ENCODE measurements at places on chromosomes 2 and 18.

DNA sequence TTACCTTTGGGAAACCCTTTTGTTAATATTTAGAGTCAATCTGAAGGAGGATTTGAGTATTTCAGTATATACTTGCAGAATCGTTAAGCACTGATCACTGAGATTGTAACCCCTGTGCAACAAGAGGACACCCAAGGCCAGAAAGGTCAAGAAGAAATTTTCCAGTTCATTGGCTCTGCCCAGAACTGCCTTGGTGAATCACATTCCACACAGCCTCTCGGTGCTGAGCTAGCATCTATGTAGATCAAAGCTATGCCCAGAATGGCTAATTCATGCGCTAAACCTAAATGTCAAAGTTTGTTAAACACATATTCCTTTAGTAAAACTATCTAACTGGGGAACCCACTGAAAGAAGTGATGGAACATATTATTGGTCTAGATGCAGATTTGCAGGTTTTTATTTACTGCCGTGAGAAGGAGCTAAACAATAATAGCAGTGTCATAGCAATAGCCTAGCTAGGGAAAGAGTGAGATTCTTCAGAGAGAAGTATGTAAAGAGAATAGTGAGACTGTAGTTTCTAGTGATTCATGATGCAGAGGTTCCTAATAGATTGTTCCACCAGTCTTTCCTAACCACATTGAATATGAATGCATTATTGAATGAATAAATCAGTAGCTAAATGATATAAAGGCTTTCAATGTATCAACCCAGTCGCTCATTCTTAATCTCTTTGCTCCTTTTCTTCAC lies 423.2 kb upstream of the CRIM1 start:
- no peak for DNase-seq

DNA sequence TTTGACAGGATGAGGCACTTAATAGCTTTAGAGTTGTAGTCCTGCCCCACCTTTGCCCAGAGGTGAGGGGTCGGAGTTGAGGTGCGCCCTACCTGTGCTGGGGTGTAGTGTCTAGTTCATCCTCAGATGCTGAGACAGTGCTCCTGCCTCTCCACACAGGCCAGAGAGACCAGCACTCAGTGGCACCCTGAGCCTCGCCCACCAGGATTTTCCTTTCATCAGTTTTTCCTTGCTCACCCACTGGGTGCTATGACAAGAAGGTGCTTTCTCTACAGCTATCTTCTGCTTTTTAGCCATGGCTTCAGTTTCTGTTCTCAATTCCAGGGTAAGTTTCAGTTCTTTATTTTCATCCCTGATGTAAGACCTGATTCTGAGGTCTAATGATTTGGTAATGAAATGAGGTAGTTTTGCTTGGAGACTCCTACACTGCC lies 16.8 kb upstream of the TMEM131 start:
- no peak for DNase-seq

- no peak for DNase-seq
These were observed 64.1 kb upstream of the RAB6C start for GRCh38 chr2:129915303-129915840.

DNA sequence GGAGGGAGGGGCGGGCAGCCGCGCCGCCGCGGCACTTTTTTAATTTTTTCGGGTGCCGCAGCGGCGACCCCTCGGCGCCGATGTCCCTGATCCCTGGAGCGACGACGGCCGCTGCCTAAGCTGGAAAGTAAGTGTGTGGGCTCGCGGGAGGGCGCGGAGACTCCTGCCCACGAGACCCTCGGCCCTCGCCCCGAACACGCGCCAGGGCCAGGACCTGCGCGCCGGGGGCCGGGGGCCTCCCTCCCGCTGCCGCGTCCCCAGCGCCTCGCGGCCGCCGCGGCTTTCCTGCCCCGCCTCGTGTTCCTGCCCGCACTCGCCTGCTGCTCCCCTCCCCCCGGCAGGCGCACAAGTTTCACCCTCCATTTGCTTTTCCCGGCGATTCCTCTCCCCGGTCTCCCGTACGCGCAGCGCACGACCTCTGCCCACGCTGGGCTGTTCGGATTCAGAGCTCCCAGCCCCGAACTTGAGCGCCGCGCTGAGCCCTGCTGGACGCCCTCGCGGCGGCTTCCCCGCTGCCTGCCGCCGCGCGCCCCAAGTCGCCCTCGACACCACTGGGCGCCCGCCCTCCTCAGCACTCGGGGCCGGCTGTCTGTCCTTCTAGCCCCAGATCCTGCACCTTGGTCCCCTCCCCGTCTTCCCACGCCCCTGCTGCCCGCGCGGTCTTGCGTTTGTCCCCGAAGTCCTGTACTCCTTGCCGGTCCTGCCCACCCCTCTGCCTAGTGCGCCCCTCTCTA lies 507 bp downstream of the PKP4 start:
- DNase-seq = peak; percentile 28

DNA sequence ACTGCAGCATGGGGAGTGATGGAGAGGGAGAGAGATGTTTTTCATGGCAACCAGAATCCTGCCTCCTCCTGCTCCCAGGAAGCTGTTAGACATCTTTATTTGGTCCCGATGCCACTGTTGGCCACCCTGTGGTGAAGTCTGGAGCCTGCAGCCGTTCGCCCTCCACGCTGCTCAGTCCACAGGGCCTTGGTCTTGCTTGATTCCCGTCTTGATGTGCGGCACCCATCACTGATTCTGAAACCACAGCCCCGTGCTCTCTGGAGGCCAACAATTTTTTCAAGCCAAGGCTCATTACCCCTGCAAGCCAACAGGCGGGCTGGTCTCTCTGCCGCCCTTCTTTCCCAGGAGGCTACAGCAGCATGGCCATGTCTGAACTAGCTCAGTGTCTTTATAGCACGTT lies 24.5 kb downstream of the SIGLEC15 start:
- DNase-seq = no peak

GRCh38 chr2:40103590-40103989 lies 324.5 kb upstream of the THUMPD2 start:
- no peak for DNase-seq

DNA sequence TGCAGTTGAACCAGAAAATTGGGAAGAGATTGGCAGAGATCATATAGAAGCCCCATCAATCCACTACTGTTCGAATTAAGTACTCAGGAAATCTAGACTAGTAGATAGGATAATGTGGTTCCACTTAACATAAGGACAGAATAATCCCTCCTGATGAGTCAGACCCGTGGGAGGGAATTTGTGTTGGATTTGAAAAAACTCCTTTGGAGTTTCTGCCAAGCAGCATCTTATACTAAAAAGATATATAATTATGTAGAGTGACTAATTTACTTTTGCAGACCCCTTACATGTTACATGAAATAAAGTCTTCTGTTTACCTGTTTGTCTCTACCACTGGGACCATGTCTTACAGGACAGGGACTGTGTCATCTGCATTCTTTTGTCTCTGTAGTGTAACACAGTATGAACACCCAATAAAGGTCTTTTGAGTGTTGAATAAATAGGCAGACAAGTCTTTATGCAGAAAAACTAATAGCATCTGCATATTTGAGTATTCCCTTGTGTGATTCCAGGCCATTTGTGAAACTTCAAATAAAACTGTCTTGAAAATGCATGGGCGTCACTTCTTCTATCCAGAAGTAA lies 122.6 kb upstream of the DNAJC10 start:
- peak; percentile 56 for DNase-seq

DNA sequence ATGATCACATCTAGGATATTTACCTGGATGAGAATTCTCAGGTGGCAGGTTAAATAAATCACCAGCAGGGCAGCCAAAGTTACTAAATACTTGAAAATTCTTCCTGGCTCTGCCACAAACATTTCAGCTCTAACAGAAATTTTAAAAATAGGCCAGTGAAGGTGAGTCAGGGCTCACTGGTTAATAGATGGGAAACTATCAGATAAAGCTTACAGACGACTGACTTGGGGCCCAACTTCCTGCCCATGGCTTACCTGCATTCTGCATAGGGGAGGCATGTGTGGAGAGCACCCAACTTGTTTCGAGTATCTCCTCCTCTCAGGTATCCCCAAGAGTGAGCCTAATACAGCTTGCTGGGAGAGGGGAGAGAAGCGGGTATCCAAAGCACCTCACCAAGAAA lies 57.8 kb downstream of the SPRED2 start:
- no peak for DNase-seq

DNA sequence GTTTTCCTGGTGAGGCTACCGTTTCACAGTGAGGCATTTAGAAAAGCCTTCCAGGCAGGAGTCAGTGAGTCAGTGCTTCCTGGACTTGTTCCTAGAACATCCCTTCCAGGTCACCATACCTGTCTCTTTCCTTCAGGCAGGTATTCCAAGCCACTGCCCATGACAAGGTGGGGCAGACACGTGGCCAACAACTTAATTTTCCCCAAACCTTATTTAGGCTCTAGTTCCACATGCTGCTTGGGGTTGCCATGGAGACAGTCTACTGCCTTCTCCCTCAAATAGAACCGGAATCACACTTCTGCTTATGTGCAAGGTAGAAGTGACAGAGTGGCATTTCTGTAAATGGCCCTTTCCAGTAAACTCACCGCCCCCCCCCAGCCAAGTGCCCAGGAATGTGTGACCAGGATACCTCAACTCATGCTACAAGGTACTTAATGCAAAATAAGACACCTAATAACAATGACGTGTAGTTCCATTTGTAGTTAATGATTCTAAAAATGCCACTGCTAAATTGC lies 258.3 kb downstream of the PRKCE start:
- DNase-seq = no peak

Data from GM04504 (cell line).